ENCODE measurements at places on chromosomes 5 and 9.

GRCh38 chr5:157464519-157465171, 4.6 kb downstream of the NIPAL4 start:
- DNase-seq = peak; percentile 85

GRCh38 chr5:13581914-13582313, 362.6 kb downstream of the DNAH5 start:
- no peak for DNase-seq

DNA sequence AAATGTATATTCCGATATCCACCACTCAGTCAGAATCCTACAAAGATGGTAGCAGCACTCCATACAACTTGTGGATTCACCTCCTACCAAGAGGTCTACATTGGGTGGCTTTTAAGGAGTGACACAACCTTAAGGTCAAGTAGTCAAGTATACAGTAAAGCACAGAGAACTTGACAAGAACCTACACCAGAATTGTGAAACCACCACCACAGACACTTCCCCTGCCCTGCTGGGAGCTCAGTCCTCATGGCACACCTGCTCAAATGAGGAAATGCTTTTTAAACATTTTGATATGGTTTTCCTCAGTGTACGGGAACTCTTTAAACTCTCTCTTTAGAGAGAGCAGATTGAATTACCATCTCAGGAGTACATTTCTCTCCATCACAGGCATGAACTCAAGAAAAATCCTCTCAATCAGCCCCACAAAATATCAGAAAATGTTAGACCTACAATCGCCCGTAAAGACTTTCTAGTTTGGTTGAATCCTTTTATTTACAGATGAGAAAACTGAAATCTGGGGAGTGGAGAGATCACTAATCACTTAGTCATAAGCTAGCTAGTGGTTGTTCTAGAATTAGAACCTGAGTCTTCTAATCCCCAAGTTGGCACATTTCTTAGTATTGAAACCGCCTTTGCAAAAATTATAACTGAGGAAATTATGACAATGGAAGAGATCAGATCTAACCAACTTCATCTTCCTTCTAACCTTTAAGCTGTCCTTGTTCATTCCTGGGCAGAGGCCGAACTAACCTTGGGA, 38.5 kb upstream of the NR4A3 start:
- no peak for DNase-seq

GRCh38 chr9:123080444-123080843, 47.0 kb downstream of the GPR21 start:
- no peak for DNase-seq

- DNase-seq = no peak
Measured at GRCh38 chr9:27925815-27926214, 352.5 kb upstream of the C9orf72 start.

- no peak for DNase-seq
Measured at GRCh38 chr5:154278908-154279307, 88.4 kb downstream of the GALNT10 start.

DNA sequence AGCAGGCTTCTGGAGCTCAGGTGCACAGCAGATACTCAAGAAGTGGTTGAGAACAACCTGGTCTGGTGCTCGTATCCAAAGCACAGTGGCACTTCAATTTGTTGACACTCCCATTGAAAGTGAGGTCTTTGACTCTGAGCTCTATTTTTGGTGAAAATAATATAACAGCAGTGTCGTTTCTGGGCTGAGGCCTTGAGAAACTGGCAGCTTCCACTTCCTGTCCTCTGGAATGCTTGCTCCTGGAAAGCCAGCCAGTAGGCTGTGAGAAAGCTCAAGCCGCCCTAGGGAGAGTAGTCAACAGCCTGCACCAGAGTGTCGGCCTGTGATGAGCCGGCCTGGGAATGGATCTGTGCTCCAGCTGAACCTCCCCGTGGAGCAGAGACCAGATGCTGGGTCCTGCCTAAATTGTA, 6.8 kb upstream of the SUSD3 start:
- DNase-seq = peak; percentile 15

GRCh38 chr5:90518661-90519060, 10.7 kb downstream of the LYSMD3 start:
- no peak for DNase-seq

DNA sequence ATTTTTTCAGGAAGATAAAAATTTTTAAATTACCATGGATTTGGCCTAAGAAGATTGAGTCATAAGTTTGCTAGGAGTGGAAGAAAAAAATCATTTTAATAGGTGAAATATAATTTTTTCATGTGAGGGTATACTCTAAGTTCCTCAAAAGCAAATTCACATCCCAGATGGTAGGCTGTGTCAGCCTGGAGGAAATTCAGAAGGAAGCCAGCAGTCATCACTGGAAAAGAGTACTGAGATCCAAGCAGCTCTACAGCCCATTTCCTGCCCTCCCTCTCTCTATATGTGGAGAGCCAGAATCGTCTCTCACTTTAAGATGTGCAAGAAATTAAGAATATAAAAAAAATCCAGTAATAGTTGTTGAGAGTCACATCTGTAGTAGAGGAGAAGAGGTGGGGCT, 126.5 kb upstream of the CDH18 start:
- no peak for DNase-seq

GRCh38 chr9:21255538-21256212, 15.9 kb upstream of the IFNA14 start:
- DNase-seq = no peak

DNA sequence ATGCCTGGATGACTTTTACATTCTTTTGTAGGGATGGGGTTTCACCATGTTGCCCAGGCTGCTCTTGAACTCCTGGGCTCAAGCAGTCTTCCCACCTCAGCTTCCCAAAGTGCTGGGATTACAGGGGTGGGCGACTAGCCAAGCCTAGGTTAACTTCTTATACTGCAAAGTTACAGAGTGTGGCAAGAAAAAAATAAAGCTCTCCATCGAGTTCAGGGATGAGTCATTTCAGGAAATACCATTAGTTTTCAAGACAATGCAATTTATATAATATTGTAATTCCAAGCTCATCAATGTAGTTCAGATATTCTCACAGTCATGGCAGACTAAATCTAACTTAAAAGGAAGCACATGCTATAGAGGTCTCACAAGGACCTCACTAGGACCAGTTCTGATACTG, 11.5 kb upstream of the ABO start:
- no peak for DNase-seq

GRCh38 chr5:142678529-142678928, 7.4 kb downstream of the FGF1 start:
- no peak for DNase-seq

DNA sequence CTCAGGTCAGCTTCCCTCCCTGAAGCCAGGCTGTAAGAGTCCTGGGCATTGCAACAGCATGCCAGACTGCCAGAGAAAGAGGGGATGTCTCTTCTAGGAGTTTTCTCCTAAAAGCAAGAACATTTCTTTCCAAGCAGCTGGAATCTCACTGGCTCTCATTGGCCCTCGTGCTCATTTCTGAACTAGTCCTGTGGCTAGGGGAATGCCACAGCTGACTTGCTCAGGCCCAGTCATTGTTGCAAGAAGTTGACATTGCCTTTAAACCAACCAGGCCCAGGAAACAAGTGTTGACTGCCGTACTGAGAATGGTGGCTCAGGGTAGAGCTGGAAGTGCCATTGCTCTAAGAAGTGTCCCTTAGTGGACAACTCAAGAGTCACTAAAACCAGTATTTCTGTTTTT, 15.0 kb upstream of the CEP120 start:
- no peak for DNase-seq

GRCh38 chr9:93648181-93648580, 71.8 kb downstream of the PHF2 start:
- DNase-seq = no peak

- DNase-seq = no peak
Measured at GRCh38 chr5:4023091-4023752, 427.6 kb downstream of the IRX1 start.

DNA sequence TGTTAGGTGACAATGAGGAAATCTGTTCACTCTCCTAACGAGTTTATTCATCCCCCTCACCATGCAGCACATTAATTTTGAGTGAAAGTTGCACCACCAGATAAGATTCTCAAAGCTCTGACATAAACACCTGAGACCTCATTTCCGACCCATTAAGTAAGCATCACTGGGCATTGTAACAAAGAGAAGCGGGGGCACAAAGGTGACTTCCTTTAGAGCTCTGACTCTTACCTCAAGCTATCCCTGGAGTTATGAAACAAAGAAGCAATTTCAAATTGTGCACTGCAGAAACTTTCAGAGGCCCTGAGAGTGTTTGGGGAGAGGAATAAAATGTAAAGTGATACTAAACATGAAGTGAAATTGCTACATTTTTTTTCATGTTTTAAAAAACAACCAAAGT, 29.5 kb downstream of the C5orf15 start:
- DNase-seq = no peak

DNA sequence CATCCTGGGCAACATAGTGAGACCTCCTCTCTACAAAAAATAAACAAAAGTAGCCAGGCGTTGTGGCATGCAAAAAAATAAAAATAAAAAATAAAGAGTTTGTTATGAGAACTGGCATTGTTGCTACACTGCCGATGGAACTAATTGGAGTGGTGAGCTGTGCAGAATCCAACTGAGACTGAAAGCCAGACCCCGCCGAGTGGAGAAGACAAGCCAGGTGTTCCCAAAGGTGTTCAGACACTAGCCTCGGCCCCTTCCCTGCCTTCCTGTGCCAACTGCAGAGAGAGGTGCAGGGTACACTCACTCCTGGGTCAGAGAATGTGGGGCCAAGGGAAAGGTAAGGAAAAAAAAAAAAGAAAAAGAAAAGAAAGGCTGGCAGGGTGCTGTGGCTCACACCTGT, 37.7 kb upstream of the WDR38 start:
- no peak for DNase-seq

- no peak for DNase-seq
Measured at GRCh38 chr5:6504677-6505415, 56.2 kb downstream of the UBE2QL1 start.

DNA sequence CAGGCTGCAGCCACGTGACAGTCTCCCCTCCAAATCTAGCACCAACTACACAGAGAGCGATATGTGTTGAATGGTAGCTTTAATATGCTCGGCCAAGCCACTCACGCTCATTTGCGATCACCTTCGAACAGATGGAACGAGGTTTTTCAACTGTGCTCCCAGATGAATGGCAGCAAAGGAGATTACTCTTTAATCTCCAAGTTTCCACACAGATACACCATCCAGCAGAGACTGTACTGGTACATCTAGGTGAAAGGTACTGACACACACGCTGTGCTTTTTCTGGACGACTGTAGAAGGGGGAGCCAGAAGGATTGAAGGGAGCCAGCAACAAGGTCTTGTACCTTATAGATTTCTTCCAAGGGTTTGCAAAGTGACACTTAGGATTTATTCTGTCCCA, 263.9 kb downstream of the NR3C1 start:
- DNase-seq = no peak

DNA sequence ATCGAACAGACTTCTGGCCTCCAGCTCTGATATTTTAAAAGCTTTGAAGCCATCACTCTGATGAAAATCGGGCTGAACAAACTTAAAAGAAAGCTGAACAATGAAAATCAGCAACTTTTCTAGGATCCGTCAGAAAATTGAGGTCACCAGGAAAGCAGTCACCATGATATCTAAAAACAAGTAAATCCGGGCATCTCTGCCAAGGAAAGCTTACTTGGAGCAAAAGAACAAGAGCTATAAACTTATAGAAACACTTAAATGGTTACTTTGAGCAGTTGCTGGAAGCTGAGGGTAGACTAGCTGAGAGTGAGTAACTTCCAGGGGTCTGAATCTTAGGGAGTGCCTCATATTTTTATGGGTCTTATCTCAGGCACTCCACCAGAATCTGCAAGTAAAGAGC, 1043.0 kb upstream of the CDH18 start:
- no peak for DNase-seq

DNA sequence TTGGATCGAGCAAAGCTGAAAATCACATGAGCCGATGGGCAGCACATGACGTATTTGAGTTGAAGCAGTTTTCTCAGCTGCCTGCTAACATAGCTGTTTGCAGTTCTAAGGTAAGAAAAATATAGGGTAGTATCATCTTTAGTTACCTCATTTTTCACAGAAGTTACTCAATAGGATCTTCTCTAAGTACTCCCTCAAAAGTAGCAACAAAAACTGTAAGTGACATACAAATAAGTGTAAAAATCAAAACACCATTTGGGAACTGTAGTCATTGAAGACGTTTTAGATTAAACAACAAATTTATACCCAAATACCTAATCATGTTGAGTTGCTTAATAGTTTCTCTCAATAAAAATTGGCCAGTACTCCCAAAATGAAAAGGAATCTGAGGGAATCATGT, 102.6 kb downstream of the ERCC6L2 start:
- no peak for DNase-seq

- peak; percentile 58 for DNase-seq
Measured at GRCh38 chr9:32968101-32969011, 33.1 kb downstream of the APTX start.

GRCh38 chr5:75202935-75203334, 33.7 kb downstream of the ANKRD31 start:
- DNase-seq = no peak

DNA sequence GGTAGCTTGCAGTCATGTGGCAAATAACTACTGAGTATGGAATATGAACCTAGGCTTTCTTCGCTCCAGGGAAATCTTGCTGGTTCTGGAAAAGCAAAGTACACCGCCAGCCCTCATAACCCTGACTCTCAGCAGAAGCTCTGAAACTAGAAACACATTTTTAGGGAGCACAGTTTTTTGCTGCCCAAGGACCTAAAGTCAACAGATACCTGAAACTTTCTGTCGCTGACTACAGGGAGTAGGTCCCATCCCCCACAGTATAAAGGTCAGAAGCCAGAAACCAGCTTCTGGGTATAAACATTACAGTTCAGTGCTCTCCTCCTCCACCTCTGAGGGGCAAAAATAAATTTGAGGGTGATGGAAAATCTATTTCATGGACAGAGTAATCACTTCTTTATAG, 3.0 kb downstream of the ATOX1 start:
- DNase-seq = no peak

- peak; percentile 90 for DNase-seq
Measured at GRCh38 chr5:153659039-153659736, 168.7 kb downstream of the GRIA1 start.

DNA sequence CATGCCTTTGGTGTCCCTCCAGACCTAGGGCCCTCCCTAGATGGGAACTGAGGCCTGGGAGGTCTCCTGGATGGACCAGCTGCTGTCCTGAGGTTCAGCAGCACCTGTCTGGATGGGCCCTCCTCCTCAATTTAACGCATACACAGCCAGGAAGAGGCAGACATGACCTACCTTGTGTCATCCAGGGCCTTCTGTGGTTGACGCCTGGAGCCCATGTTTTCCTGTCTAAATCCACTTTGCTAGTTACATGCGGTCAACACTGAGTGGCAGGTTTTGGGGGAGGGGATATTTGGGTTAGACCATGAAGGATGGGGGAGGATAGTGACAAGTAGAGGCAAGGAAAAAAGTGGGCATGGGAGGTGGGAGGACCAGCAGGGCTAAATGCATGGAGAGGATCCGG, 3.1 kb upstream of the STC2 start:
- no peak for DNase-seq

- DNase-seq = no peak
Measured at GRCh38 chr9:82466616-82467260, 478.2 kb downstream of the SPATA31D1 start.

DNA sequence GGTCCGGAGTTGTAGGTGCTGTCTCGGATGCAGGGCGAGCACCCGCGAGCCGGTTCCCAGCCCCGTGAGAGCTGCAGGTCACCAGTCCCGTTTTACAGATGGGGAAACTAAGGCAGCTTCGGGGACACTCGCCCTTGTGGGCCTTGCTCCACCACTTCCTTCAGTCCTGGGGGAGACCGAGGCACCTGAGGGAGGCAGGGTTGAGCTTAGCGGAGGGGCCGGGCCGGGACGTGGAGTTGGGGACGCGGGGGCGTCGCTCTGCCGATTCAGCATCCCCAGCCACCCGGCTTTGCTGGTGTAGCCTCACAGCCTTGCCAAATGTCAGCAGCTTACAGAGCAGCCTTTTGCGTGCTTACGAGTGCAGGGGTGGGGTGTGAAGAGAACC, 530 bp downstream of the BBLN start:
- DNase-seq = peak; percentile 19
